ENCODE measurements at places on chromosomes 5 and 9.

DNA sequence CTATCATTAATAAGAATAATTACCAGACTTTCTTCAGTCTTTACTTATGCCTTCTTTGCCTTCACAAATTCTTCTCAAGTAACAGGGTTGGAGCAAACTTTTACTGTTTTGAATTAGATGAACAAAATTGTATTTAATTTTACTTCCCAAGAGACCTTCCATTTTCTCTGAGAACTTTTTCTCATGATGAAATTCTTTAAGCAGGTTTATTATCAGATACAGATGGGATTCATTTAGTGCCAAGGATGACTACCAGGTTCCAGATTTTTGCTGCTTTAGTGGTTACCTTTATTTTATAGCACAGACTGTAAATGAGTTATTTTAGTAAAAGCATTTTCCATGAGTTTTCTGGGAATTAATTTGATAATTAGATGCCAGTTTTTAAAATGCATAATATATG, 125.1 kb downstream of the GDNF start:
- no peak for DNase-seq

- no peak for DNase-seq
These were observed 59.1 kb downstream of the BARX1 start for GRCh38 chr9:93896093-93896492.

DNA sequence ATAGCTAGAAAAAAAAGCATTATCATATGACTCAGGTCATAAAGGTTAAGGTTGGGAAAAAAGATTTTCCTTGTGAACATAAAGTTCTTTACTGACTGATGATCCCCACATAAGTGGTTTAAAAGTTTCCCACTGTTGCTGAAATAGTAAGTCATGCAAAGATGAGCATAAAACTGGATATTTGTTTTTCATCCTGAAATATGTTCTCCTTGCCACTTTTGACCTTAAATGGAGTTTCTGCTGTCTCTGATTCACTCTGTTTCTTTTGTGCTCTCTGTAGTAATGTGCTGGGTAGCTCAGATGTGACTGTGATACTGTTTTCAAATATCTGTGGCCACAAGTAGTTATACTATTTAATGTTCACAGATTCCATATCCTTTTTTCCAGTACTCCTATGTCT, 162.5 kb upstream of the GAS1 start:
- DNase-seq: no peak

- DNase-seq: no peak
These were observed 92.0 kb upstream of the SSBP2 start for GRCh38 chr5:81842795-81843398.

GRCh38 chr5:74623006-74623611, 17.4 kb downstream of the ENC1 start:
- DNase-seq: no peak

DNA sequence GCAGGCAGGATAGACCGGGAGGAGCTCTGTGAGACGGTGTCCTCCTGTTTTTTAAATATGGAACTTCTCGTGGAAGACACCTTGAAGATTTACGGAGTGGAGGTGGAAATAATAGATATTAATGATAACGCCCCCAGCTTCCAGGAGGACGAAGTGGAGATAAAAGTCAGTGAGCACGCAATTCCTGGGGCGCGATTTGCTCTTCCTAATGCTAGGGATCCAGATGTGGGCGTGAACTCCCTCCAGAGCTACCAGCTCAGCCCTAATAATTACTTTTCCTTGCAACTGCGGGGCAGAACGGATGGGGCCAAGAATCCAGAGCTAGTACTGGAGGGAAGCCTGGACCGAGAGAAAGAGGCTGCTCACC, 621 bp downstream of the PCDHGA11 start:
- DNase-seq: no peak

- DNase-seq: no peak
These were observed 19.6 kb upstream of the INSL6 start for GRCh38 chr9:5205071-5205470.

DNA sequence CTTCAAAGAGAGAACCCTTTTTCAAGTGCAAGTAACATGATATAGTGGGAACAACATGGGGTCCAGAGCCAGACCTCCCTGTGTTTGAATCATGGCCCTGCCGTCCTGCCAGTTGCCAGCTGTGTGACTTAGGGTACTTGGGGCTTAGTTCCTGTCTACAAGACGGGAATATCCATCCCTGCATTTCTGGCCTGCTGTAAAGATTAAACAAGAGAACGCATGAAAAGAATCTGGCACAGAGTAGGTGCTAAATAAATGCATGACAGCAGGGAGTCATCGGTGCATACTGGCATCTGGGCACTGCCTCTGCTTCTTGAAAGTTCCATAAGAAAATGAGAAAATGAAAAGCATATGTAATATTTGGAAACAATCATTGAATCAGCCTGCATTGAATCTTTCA, 77.8 kb upstream of the PRRC1 start:
- DNase-seq: no peak

DNA sequence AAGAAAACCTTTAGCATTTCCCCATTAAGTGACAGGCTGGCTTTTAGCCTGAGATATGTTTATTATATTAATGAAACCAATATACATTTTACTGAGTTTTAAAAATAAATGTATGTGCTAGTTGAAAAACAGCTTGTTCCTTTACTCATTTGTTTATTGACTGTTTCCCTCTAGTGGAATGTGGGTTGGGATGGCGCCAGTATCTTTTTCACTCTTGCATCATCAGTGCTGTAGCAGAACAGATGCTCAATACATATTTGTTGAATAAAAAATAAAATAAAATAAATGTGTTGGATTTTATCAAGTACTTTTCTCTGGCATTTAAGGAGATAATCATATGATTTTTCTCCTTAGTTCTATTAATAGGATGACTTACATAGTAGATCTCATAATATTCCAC, 43.0 kb downstream of the FSTL4 start:
- no peak for DNase-seq

DNA sequence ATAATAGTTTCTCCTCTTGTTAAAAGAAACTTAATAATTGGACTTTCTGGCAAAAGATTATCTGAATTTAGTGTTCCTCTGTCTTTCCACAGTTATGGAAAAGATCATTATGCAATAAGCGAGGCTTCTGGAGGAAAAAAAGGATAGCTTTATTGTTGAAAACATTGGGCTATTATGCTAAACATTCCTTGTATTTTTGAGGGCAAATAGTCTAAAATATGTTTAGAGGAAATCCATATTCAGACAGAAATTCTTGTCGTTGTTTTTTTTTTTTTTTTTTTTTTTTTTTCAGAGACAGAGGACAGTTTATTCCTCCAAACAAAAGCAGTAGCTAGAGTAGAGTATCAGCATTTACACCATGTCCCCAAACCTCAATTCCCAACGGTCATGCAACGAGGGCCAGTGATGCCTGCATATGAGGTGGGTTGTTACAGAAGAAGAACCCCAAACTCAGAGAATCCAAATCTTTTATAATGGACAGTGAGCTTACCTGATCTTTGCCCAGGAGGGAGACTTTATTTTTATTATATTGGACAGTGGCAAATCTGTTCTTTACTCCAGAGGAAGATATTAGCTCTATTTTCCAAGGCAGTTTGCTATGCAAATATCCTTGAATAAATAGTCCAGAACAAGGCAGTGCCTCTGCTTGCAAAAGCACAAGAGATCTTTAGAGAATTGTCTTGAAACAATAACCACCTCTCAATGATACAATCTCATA, 48.4 kb upstream of the CDK5RAP2 start:
- no peak for DNase-seq

- DNase-seq: no peak
These were observed 962 bp upstream of the NR6A1 start for GRCh38 chr9:124771867-124772679.

GRCh38 chr5:140642718-140643117, 3.5 kb downstream of the TMCO6 start:
- DNase-seq: no peak

DNA sequence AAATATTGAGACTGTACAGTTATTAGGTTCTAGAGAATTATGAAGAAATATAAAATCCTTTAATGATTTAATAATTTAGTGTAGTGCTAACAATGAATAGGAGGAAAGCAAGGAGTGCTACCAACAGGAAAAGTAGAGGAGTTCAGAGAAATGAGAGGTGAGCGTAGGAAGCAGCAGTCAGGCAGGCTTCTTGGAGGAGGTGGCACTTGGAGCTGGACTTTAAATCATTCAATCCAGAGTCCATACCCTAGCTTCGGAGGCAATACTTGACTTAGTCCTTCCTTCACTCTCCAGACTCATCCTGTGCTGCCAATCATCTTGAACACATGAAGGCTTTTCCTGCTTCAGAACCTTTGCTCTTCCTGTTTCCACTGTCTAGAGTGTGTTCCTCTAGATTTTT, 254.3 kb downstream of the GRIA1 start:
- DNase-seq: no peak
